ENCODE measurements at places on chromosomes 11 and 22.

GRCh38 chr11:43984519-43985385 lies 42.3 kb downstream of the C11orf96 start:
- no peak for DNase-seq

DNA sequence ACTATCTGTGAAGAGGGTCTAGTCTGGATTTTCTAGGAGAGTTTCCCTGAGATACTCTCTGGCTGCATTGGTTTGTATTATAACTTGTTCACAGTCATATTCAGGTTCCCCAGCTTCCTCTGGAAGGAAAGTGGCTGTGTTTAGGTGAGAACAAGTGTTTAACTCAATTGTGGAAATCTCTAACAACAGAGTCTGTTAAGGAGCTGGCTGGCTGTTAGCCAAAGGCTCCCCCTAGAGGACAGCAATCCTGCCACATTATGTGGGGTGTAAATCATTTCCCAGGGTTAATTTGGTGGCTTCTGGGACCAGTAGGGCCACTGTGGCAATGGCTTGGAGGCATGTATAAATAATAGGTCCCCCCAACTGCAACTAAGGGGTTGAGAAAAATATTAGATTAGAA lies 18.4 kb downstream of the MS4A6E start:
- no peak for DNase-seq

DNA sequence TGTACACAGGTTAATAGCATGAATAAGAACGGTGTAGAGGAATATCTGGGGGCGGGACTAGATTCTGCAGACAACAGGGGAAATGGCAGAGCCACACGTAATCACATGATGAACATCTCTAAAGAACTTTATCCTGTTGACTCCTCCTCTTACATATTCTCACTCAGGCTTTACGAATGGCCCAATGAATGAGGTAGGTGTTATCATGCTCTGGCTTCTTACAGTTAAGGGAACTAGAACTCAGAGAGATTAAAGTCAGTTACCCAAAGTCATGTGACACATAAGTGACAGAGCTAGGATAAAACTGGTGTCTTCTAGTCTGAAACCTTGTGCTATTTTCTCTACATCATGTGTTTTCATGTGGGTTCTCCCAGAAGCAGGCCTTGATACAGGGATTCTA lies 49.0 kb upstream of the BMAL1 start:
- DNase-seq: no peak

GRCh38 chr11:33452836-33453624 lies 195.8 kb downstream of the HIPK3 start:
- DNase-seq: no peak

- no peak for DNase-seq
Observed at GRCh38 chr22:49509016-49509415, 318.7 kb downstream of the BRD1 start.

DNA sequence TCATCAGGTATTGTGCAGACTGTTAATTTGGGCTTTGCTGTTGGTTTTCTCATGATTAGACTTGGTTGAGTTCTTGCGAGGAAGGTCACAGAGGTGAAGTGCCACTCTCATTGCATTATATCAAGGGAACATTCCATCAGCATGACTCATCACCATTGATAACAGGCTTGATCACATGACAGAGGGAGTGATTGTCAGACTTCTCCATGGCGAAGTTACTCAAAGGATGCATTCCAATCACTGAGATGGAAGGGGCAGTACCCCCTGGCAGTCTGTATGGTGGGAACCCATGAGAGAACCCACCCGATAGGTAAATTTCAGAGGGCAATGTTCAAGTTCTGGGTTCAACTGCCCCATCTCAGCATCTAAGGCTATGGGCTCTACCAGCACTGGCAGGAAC lies 19.4 kb upstream of the P2RY2 start:
- no peak for DNase-seq

GRCh38 chr11:74634537-74634936 lies 42.2 kb downstream of the POLD3 start:
- no peak for DNase-seq

GRCh38 chr11:40241524-40242051 lies 1217.9 kb downstream of the LRRC4C start:
- DNase-seq: no peak

DNA sequence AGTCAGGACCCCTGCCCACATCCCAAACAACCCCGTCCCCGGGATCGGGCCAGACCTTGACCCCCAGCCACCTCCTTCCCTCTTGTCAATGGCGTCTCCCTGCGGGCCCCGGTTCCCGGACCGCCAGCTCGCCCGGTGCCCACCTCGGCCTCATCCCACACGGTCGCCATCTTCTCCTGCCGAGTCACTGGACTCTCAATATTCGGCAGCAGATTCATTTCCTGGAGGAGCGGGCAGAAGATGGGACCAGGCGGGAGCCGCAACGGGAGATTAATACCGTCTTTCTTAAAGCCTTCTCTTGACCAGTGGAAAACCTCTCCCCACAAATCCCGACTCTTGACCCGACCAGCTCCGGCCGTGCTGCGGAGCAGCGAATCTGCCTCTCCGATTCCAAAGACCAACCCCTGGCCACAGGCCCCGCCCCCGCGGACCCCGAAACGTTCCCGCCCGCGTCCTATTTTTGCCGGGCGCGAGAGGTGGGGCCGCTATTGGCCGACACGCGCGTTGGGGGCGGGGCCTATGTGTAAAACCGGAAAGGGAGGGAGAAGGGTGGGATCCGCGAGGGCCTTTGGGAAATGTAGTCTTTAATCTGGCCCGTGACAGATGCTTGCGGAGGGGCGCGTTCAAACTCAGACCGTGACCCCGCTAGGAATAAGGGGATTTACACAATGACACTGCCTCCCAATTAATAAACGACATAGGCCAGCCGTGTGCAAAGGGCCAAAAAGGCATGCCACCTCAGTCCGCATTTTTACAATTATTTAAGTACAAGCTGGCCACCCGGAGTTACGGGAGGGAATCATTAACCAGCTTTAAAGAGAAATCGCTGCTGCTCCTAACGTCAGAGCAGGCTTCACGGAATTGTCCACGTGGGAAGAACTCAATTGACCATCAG lies at the start of gene PSMC3:
Gene PSMC3 (minus strand): TSS at position 378 of the 895 bp plus-strand sequence. CDS start 160 bp downstream, at position 218.
- DNase-seq: peak; percentile 98

GRCh38 chr11:12167061-12168000 lies 56.9 kb downstream of the MICAL2 start:
- no peak for DNase-seq

- no peak for DNase-seq
Observed at GRCh38 chr11:107711861-107712755, at the start of gene SLN. SLN (minus strand) TSS chr11:107712056.
